ENCODE measurements at places on chromosomes 11 and 22.

DNA sequence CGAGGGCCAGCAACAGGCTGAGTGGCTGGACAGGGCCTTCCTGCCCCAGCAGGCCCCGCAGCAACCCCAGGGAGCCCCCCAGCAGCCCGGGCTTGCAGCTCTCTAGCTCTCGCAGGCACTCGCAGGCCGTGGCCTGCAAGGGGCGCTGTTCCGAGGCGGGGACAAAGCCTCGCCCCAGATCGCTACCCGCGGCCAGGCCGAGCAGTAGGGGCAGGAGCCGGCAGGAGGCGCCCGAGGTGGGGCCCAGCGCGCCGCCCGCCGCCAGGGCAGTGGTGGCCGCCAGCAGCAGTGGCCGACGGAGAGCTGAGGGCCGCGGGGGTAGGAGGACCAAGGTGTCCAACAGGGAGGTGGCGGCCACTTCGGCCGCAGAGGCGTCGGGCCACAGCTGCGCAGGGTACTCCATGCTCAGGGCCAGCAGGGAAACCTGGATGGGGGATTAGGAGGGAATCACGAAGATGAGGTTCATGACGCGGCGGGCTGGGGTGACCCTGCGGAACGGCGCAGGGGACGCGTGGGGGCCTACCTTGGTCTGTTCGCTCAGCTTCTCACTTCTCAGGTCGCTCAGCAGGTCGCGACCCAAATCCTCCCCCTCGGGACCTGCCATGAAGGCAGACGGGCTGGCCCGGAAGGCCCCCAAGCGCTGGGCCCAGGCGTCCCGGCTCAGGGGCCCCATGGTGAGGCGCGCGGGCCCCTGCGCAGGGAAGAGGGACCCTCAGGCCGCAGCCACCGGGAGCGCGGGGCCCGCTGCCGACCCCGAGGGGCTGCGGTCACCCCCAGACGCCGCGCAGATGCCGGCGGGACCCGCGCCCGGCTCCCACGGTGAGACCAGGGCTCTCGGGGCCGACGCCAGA is 632 bp downstream of the AP5B1 start:
- DNase-seq: peak; percentile 64

GRCh38 chr11:27291302-27291889 is 71.6 kb downstream of the CCDC34 start:
- no peak for DNase-seq

- DNase-seq: no peak
Observed at GRCh38 chr11:69089258-69089657, 40.5 kb downstream of the TPCN2 start.

- DNase-seq: no peak
Observed at GRCh38 chr11:70650075-70650909, 252.0 kb downstream of the CTTN start.

DNA sequence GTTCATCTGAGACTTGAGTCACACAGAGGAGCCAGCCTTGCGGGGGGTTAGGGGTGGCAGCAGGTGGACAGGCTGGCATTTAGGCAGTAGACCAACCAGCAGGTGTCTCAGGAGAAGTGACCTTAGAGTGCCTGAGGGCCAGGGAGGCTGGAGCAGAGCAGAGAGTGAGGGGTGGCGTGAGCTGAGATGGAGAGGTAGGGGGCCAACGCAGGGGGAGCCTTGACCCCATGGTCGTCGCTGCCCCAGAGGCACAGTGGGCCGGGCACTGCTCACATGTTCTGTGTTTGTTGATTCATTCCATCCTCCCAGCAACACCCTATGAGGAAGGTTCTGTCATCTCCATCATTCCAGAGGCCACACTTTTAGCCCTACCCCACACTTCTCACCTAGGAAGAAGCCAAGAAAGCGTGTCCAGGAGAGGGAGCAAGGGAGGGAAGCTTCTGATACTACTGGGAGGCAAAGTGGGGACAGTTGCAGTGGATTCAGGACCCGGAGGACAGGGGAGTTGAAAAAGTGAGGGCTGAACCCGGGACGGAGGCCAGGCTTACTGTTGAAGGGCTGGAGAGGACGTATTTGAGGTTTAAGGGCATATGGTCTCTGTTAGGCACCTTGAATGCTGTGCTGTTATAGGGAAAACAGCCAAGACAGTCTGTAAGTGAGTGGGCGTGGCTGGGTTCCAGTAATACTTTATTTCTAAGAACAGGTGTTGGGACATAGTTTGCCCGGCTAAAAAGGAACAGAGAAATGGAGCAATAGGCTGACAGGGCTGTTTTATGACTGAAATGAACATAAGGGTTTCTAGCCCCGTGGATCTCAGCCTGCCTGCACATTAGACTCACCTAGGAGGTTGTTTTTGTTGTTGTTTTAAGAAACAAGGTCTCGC is 7.3 kb downstream of the SART1 start:
- no peak for DNase-seq

DNA sequence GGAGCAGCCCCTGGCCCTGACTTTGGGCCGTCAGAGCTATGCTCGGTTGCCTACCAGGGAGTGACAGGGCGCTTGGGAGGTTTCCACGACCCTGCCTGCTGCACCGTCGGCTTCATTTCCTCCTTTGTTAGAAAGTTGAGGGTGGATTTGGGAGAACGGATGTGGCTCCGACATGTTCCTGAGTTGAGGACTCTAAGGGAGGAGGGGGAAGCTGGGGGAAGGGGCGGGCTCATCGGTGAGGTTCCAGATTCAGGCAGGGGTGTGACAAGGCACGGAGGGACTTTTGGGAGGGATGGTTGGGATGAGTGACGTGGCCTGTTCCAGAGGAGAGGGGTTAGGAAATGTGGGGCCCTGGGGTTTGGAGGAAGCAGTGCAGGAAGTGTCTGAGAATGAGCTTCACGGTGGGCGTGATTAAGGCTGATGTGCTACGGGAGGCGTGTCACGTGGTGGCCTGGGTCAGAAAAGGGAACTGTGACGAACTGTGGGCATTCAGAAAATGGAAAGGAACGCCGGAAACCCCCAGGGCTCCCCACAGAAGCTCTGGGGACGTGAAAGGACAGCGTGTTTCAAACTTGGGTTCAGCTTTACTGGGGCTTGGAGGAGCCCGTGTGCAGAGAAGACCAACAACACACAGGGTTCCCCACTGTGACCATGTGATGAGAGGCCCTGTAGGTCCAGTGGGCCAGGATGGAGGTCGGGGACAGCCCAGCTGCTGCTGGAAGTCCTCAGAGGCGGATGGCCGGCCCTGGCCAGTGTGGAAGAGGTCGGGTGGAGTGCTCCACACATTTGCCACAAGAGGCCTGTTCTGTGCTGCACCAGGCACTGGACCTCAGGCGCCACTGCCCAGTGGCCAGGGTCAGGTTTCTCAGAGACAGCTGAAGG is 2.8 kb downstream of the PARVB start:
- peak; percentile 43 for DNase-seq

- DNase-seq: no peak
Observed at GRCh38 chr11:87224486-87224885, 186.8 kb downstream of the TMEM135 start.

- DNase-seq: no peak
Observed at GRCh38 chr22:20881869-20882815, 23.3 kb downstream of the SNAP29 start.

DNA sequence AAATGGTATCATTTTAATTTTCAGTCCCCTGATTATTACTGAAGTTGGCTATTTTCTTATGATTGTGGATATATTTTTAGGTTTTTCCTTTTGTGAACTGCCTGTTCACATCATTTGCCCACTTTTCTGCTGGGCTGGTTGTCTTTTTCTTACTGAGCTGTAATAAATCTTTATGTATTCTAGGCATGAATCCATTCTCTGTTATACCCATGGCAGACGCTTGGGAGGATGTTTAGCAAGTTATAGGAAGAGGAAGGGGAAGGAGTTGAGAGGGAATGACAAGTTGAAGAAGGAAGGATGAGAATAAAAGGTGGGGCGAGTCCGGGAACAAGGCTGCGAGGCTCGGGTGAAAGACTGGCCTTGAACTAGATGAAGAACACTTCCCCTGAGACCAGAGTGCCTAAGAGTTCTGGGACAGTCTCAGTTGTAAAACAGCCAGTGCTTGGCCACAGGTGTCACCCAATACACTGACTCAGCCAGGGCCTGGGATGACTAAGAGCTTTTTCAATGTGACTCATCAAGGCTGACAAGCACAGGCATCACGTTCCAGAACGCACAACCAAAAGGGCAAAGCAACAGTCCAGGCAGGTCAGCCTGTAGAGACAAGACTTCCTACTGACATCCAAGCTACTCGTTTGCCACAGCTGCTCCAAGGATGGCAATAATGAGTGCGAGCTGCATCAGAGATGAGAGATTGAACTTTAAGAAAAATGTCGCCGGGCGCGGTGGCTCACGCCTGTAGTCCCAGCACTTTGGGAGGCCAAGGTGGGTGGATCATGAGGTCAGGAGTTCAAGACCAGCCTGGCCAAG is 35.2 kb downstream of the LRFN4 start:
- peak; percentile 22 for DNase-seq

- DNase-seq: no peak
Observed at GRCh38 chr11:115084231-115084630, 405.9 kb downstream of the NXPE2 start.

- no peak for DNase-seq
Observed at GRCh38 chr11:86978247-86978646, 23.1 kb upstream of the FZD4 start.

DNA sequence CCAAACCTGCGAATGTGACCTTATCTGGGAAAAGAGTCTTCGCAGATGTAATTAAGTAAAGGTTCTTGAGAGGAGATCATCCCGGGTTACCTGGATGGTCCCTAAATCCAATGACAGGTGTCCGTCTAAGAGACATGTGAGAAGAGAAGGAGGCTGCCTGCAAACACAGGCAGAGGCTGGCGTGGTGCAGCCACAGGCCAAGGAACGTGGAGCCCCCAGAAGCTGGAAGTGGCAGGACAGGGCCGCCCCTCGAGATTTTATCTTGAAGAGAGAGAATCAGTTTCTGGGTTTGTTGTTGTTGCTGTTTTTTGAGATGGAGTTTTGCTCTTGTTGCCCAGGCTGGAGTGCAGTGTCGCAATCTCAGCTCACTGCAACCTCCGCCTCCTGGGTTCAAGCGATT is 33.6 kb downstream of the MRGPRD start:
- DNase-seq: no peak

GRCh38 chr22:30511109-30511508 is 5.6 kb upstream of the SEC14L4 start:
- DNase-seq: no peak

DNA sequence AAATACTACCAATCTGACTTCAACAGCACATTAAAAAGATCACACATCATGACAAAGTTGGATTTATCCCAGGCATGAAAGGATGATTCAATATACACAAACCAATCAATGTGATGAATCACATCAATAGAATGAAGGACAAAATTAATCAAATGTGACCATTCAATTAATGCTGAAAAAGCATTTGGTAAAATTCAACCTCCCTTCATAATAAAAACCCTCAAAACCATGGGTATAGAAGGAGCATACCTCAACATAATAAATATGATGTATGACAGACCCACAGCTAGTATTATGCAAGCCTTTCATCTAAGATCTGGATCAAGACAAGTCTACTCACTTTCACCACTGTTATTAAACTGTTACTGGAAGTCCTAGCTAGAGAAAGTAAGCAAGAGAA is 921.7 kb upstream of the RAG2 start:
- no peak for DNase-seq

GRCh38 chr11:44437122-44437521 is 127.2 kb upstream of the ALX4 start:
- DNase-seq: no peak

DNA sequence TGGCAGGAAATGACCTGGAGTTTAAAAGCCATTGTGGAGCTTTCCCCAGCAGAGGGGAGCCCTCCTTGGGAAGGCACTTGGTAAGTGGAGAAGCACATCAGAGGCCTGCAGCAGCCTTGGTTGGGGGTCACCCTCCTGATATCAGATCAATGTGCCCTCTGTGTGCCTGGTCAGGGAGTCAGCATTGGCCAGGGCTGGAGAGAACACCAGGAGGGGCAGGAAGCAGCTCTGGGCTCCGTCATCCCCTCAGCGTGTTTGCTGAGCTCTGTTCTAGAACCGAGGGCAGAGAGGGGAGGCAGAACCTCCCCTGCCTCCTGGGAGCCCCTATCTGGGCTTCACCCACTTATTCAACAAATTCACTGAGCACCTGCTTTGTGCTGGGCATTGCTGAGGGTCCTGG is 846.0 kb downstream of the TBC1D22A start:
- DNase-seq: no peak

GRCh38 chr11:88157370-88157769 is 17.9 kb downstream of the RAB38 start:
- DNase-seq: no peak

DNA sequence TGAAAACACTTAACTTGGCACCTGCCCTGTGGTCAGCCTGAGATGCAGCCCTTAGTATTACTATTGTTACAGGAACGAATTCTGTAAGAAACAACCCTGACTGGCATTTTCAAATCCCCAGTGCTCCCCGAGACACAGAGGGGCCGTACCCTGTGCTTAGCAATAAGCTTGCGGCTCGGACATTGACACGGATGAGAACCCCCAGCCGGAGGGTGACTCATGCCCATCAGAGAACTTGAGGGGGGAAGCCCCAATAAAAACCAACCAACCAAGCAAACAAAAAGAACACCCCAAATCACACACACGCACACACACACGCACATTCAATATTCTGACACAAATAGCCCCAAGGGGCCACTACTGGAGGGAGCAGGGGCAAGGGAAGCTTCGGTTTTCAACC is 63.8 kb downstream of the SHISAL1 start:
- no peak for DNase-seq

- no peak for DNase-seq
Observed at GRCh38 chr11:2663506-2663905, 36.3 kb downstream of the KCNQ1OT1 start.

DNA sequence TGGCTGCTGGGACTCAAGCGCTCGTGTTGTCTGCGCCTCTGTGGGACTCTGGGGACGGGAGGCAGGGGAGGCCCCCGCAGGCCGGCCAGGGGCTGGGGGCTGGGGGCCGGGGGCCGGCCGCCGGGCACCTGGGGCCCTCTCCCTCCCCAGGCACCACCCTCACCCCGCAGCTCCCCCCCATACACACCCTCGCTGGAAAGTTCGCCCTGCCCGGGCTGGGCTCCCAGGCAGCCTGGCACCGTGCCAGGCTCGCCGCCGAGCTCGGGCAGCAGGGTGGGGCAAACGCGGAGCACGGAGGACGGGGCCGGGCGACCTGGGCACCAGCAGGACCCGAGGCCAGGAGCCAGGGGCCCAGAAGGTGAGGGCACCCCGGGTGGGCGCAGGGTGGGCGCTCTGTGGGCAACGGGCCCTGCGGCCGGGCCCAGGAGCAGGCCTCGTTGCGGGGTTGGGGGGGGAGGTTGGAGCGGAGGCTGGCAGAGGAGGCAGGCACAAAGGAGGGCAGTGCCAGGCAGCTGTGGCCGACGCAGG is 76.7 kb upstream of the WNT7B start:
- peak; percentile 45 for DNase-seq

- no peak for DNase-seq
Observed at GRCh38 chr11:134669796-134670195, 257.8 kb upstream of the B3GAT1 start.

DNA sequence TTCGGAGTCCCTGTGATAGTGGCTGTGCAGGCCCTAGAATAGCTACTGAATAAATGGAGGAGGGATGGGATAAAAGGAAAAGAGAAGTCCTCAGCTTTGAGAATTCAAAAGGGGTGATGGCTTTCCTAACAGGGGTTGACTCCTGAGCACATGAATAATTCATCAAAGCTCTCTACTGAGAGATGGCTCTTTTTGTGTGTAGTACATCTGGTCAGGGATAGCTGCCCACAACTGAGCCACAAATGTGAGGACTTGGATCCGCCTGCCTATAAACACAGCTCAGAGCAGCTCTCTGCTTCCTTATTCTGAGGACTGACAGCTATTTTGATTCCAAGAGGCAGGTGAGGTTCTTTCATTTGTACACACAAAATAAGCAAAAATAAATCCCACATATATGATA is 82.3 kb downstream of the USP35 start:
- DNase-seq: no peak
